ENCODE measurements at places on chromosomes 5 and 9.
A peak's percentile ranks its signal among the peaks of the same experiment; 100 is the strongest.

DNA sequence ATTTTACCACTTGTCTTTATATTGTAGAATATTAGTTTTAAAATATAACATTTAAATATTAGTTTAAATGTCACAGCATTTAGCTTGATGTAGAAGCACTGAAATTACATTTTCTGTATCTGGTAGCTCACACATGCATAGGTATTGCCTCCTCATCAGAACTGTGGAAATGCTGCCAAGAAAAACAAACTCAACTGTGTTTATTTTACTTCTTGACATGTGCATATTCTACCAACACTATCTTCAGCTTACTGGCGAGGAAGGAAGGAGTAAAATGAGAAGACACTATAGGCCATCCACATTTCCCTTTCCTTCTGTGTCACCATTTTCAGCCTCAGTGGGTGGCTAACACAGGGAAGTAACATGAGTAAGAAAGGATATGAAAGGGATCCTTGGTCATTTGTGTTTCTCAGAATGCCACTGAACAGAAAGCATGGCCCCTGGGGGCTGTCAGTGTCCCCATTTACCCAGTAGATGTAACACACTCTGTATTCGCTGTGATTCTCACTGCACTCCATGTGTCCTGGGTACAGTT is 81.0 kb upstream of the HTR4 start:
- peaks cover 55% of the 10 kb centered on the region for H3K27me3 ChIP-seq
- H3K27ac ChIP-seq: no peak overlapping the region
- H3K4me1 ChIP-seq: peaks cover 24% of the 10 kb centered on the region
- no peaks in the 10 kb centered on the region for H3K36me3 ChIP-seq
- no peak for DNase-seq
- H3K4me3 ChIP-seq: no peak overlapping the region

GRCh38 chr5:41869151-41869723 is 988 bp downstream of the OXCT1 start:
- H3K4me3 ChIP-seq: peak overlapping the region; percentile 90
- no peak for DNase-seq
- peak overlapping the region; percentile 93 for H3K27ac ChIP-seq
- peaks cover 2% of the 10 kb centered on the region for H3K36me3 ChIP-seq

GRCh38 chr9:72733895-72734294 is 212.5 kb downstream of the TMC1 start:
- H3K27me3 ChIP-seq: peaks cover 21% of the 10 kb centered on the region
- no peak overlapping the region for H3K27ac ChIP-seq
- H3K4me3 ChIP-seq: no peak overlapping the region

- no peak for DNase-seq
- H3K27me3 ChIP-seq: no peaks in the 10 kb centered on the region
- no peak overlapping the region for H3K27ac ChIP-seq
- H3K4me1 ChIP-seq: no peaks in the 10 kb centered on the region
Measured at GRCh38 chr5:136446565-136446964, 81.2 kb upstream of the TRPC7 start.

DNA sequence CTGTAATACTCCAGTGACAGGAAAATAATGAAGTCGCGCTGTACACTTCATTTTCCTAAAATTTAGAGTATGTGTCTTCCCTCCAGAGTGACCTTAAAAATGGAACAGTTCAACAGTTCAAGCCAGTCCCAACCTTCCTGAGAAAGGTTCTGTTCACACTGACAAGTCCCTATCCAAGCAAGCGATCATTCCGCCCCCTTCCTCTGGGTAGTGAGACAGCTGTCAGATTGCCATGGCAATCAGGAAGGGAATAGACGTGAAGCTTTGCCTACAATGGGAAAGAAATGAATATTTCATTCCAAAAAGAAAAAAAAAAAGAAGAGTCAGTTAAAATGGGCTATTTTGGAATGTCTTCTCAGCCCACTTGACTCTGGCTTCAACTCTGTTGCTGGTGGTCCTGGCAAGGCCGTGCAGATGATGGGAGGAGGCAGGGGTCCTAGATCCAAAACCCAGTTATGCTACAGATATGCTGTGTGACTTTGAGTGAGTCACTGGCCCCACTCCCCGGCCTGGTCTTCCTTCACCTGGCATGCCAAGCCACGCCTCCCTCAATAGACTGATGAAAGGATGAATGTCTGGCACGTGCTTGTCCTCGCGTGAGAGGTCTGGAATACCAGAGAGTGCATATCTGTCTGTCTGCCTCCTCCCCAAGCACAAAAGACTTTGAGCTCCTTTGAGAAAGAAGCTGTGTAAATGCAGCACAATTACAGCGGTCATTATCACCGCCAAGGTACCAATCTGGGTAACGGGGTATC is 165.8 kb upstream of the WWC1 start:
- H3K4me3 ChIP-seq: no peak overlapping the region
- H3K36me3 ChIP-seq: no peaks in the 10 kb centered on the region
- H3K4me1 ChIP-seq: peaks cover 4% of the 10 kb centered on the region
- H3K27ac ChIP-seq: no peak overlapping the region

GRCh38 chr5:177403102-177403791 is 2.8 kb upstream of the PFN3 start:
- peak overlapping the region; percentile 87 for H3K4me3 ChIP-seq
- peaks cover 19% of the 10 kb centered on the region for H3K4me1 ChIP-seq
- DNase-seq: peak; percentile 51
- no peaks in the 10 kb centered on the region for H3K27me3 ChIP-seq
- no peaks in the 10 kb centered on the region for H3K36me3 ChIP-seq

DNA sequence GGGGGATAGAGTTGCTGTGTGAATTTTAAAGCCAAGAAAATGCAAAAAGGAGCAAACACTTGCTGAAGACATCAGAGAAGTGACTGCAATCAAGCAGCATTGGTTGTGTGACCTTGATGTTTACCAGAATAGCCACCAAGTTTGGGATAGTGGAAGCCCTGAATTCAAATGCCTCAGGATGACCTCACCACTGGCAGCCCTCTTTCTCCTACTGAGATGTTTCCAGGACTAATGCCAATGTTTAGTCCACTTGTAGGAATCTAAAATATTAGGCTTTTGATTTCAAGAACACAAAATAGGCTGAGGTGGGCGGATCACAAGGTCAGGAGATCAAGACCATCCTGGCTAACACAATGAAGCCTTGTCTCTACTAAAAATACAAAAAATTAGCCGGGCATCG is 112.2 kb upstream of the NUDT12 start:
- H3K4me3 ChIP-seq: no peak overlapping the region
- H3K27me3 ChIP-seq: no peaks in the 10 kb centered on the region
- peaks cover under 1% of the 10 kb centered on the region for H3K36me3 ChIP-seq
- no peak for DNase-seq
- no peak overlapping the region for H3K27ac ChIP-seq

GRCh38 chr9:14478175-14479162 is 164.5 kb upstream of the NFIB start:
- peaks cover 11% of the 10 kb centered on the region for H3K27me3 ChIP-seq
- no peak for DNase-seq
- H3K4me3 ChIP-seq: no peak overlapping the region

GRCh38 chr9:125956102-125956501 is 208.9 kb downstream of the PBX3 start:
- H3K4me1 ChIP-seq: no peaks in the 10 kb centered on the region
- no peak overlapping the region for H3K27ac ChIP-seq
- no peak for DNase-seq
- H3K27me3 ChIP-seq: no peaks in the 10 kb centered on the region
- H3K4me3 ChIP-seq: no peak overlapping the region

DNA sequence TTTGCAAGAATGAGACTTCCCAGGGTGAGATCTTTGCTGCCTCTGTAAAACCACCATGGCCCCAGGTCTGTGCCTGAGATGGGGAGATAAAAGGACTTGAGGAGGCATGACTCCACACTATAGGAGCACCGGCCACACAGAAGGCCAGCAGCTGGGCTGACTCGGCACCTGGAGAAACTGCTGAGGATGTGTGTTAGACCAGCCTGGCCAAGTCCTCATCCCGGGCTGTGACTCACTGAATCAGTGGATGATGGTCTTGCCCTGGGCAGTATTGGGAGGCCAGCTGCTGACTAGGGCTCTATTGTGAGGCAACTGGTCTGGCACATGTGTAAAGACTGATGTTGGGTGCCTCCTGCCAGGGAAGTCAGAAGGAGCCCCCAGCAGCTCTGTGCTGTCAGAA is 286.2 kb downstream of the ACTL7B start:
- H3K4me1 ChIP-seq: no peaks in the 10 kb centered on the region
- no peak overlapping the region for H3K4me3 ChIP-seq
- H3K36me3 ChIP-seq: no peaks in the 10 kb centered on the region
- peaks cover 12% of the 10 kb centered on the region for H3K27me3 ChIP-seq
- no peak overlapping the region for H3K27ac ChIP-seq

DNA sequence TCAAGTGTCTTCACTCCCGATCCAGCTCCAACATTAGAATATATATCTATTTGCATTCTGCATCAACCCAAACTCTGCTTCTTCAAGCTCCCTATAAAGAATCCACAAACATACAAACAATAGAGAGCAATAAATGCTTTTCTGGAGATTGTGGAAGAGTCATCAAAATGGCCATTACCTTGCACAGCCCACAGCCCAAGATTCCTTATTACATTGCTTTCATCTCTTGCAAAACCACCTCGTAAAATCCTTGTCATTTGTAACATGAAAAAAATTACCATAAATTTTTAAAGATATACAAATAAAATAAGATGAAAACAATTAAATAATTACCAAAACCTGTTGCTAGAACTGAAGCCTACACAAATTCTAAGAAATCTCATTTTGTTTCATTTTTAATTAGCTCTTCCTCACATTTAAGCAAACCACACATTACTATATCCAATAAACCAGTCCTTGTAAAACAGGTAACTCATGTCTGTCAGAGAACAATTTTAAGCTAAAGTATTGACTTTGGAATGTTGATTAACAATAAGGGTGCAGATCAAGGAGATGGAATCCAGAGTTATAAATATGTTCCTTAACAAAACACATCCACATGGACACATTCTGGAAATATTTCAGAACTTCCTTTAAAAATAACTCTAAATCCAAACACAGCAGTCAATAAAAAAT is 7.1 kb downstream of the SPINK9 start:
- no peaks in the 10 kb centered on the region for H3K4me1 ChIP-seq
- H3K36me3 ChIP-seq: no peaks in the 10 kb centered on the region
- no peak overlapping the region for H3K27ac ChIP-seq
- no peak overlapping the region for H3K4me3 ChIP-seq
- no peaks in the 10 kb centered on the region for H3K27me3 ChIP-seq
- DNase-seq: no peak

DNA sequence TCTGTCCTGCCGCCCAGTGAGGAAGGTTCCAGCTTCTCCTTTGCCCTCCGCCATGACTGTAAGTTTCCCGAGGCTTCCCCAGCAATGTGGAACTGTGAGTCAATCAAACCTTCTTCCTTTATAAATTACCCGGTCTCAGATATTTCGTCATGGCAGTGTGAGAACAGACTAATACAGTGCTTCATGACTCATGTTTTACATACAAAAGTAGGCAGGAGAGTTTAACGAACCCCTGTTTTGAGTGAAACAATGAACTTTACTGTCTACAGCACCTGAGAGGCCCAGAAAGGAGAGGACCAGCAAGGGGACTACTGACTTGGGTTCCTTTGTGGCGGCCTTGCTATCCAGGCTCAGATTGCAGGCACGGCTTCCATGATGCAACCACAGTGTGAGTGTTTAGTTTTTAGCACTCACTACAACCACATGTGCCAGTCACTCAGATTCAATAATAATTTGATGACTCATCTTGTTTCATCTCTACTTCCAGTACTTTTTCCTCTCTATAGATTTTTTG is 139.1 kb upstream of the CLINT1 start:
- no peak overlapping the region for H3K27ac ChIP-seq
- DNase-seq: no peak
- peaks cover 19% of the 10 kb centered on the region for H3K4me1 ChIP-seq
- peaks cover 2% of the 10 kb centered on the region for H3K36me3 ChIP-seq
- peaks cover 40% of the 10 kb centered on the region for H3K27me3 ChIP-seq
- H3K4me3 ChIP-seq: no peak overlapping the region

GRCh38 chr5:96652769-96653454 is 9.3 kb upstream of the CAST start:
- H3K27me3 ChIP-seq: peaks cover 31% of the 10 kb centered on the region
- H3K4me3 ChIP-seq: no peak overlapping the region
- H3K36me3 ChIP-seq: peaks cover 2% of the 10 kb centered on the region
- peaks cover 30% of the 10 kb centered on the region for H3K4me1 ChIP-seq
- H3K27ac ChIP-seq: no peak overlapping the region
- no peak for DNase-seq

DNA sequence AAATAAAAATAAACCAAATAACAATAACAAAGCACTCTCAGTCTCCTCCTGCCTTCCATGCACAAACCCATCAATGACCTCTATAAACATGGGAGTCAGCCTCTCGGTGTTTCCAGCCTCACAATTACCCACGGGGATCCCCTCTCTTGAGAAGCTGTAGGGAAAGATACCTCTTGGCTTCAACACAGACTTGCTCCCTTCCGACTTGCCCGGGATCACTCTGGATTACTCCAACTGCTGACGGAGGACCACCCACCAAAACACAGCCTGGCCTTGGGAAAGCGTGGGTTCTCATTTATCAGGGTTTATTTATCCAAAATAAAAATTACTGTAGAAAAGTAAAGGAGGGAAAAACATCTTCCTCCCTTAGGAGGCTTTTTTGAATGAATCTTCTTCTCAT is 11.5 kb upstream of the NKX2-5 start:
- H3K4me1 ChIP-seq: peaks cover 17% of the 10 kb centered on the region
- no peak overlapping the region for H3K27ac ChIP-seq
- H3K36me3 ChIP-seq: peaks cover 9% of the 10 kb centered on the region
- no peak overlapping the region for H3K4me3 ChIP-seq
- peaks cover 94% of the 10 kb centered on the region for H3K27me3 ChIP-seq
- DNase-seq: no peak

- H3K27me3 ChIP-seq: peaks cover 15% of the 10 kb centered on the region
- no peaks in the 10 kb centered on the region for H3K36me3 ChIP-seq
- no peak overlapping the region for H3K27ac ChIP-seq
- no peak for DNase-seq
Measured at GRCh38 chr9:115306865-115307264, 188.9 kb upstream of the TNC start.

DNA sequence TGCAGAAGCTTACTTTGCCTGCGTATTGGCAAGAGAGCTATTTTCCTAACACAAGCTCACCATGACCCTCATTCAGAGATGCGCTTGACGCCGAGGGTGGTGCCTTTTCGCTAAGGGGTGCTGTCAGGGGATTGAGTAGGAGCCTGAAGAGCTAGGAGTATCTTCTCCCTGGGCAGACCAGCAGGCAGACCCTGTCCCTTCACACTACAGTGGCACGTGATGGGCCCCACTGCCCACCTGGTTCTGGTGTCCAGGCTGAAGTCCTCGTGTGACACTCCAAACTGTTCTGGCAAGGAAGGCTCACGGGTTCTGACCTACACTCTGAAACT is 198.3 kb downstream of the AUH start:
- H3K36me3 ChIP-seq: no peaks in the 10 kb centered on the region
- DNase-seq: no peak
- H3K27me3 ChIP-seq: no peaks in the 10 kb centered on the region
- peaks cover 29% of the 10 kb centered on the region for H3K4me1 ChIP-seq
